Liver (tissue), 10 donors: ENCODE measurements at places on chromosomes 6 and 20. TPM values are rescaled to one million over a fixed set of nuclear protein-coding genes. Genes with fewer than 3 reads are reported as not detected.

Gene PXDC1
- total RNA-seq = 24.1 TPM

Gene NKX2-2
- total RNA-seq = not detected

DNA sequence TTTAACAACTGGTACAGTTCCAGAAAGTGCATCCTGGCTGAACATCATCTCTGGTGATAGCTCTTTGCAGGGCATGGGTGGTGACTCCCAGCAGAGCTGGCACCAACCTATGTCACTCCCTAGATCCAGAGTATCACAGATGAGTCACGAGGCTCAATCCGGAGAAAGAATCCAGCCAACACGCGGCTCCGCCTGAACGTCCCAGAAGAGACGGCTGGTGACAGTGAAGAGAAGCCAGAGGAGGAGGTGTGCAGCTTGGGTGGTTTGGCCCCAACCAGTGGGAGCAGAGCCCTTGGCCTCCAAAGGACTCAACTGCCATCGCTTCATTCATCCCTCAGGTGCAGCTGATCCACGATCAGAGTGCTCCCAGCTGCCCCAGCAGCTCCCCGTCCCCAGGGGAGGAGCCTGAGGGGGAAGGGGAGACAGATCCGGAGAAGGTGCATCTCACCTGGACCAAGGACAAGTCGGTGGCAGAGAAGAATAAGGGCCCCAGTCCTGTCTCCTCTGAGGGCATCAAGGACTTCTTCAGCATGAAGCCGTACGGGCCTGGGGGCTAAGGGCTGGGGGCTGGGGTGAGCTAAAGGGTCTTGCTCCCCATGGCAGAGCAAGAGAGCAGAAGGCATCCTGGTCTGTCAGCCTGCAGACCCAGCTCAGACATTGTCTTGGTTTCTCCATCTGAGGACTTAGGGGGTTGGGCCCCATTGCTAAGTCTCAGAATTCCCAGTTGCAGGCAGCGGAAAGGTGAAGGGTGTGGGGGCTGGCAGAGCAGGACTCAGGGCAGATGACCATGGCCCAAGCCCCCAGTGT is 27.2 kb downstream of the SLC12A5 start:
- no peak for DNase-seq
- no peaks in the 10 kb centered on the region for H3K36me3 ChIP-seq
- no peaks in the 10 kb centered on the region for H3K27me3 ChIP-seq
- H3K4me3 ChIP-seq = no peak overlapping the region
- H3K4me1 ChIP-seq = peaks cover 8% of the 10 kb centered on the region

DNA sequence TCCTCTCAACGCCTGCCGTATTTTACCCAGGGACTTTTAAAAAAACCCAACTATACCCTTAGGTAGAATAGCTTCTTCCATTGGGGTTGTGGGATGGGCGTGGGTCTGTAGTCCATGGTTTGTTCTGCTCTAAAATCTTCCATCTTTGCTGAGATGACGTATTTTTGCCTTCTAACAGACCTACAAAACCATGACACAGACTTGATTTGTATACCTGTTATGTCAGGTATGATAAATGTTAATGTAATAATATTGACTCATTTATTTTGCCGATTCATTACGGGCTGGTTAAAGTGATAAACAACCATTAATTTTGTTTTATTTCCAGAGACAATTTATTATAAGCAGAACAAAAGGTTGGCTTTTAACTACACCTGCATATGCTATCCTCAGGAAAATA is 48.7 kb downstream of the UST start:
- no peak overlapping the region for H3K27ac ChIP-seq
- DNase-seq = no peak
- H3K36me3 ChIP-seq = no peaks in the 10 kb centered on the region
- H3K4me1 ChIP-seq = no peaks in the 10 kb centered on the region
- H3K4me3 ChIP-seq = no peak overlapping the region
- H3K27me3 ChIP-seq = peaks cover under 1% of the 10 kb centered on the region

DNA sequence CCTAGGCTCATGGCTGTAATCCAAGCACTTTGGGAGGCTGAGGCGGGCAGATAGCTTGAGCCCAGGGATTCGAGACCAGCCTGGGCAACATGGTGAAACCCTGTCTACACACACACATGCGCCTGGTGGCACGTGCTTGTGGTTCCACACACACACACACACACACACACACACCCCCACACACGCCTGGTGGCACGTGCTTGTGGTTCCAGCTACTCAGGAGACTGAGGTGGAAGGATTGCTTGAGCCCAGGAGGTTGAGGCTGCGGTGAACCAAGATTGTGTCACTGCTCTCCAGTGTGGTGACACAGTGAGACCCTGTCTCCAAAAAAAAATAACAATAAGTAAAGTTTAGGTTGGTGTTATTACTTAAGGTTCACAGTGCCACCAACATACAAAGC is 165.8 kb downstream of the ZFAND3 start:
- H3K4me3 ChIP-seq = no peak overlapping the region
- no peaks in the 10 kb centered on the region for H3K36me3 ChIP-seq
- no peak for DNase-seq
- H3K27me3 ChIP-seq = no peaks in the 10 kb centered on the region
- H3K4me1 ChIP-seq = peaks cover 43% of the 10 kb centered on the region

- H3K4me3 ChIP-seq = no peak overlapping the region
- H3K4me1 ChIP-seq = no peaks in the 10 kb centered on the region
- H3K27ac ChIP-seq = no peak overlapping the region
- no peak for DNase-seq
- H3K36me3 ChIP-seq = no peaks in the 10 kb centered on the region
Observed at GRCh38 chr20:23032750-23033078, 2.4 kb upstream of the SSTR4 start.

DNA sequence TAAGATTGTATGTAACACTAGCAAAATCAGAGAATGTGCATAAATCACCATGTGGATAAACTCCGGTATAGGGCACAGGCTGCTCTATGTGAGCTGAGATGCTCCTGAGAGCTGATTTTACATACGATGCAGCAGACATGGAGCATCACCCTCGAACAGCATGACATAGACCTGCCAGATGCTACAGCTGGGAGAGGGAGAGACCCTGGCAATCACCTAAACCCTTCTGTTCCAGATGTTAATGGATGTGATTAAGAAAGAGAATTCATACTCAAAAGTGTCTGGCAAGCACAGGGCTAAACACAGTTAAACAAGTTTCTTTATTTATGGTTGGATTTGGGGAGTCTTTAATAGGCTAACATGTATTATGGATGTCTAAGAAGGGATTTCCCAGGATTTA is 157.0 kb downstream of the CLIC5 start:
- H3K27ac ChIP-seq = no peak overlapping the region
- H3K4me3 ChIP-seq = no peak overlapping the region
- DNase-seq = no peak
- no peaks in the 10 kb centered on the region for H3K36me3 ChIP-seq
- no peaks in the 10 kb centered on the region for H3K27me3 ChIP-seq

GRCh38 chr6:148235446-148235845 is 107.2 kb upstream of the SASH1 start:
- H3K27me3 ChIP-seq = no peaks in the 10 kb centered on the region
- DNase-seq = no peak
- H3K4me1 ChIP-seq = no peaks in the 10 kb centered on the region
- H3K4me3 ChIP-seq = no peak overlapping the region

GRCh38 chr6:89120371-89120770 is 2.5 kb upstream of the SRSF12 start:
- no peak for DNase-seq
- no peak overlapping the region for H3K27ac ChIP-seq
- no peak overlapping the region for H3K4me3 ChIP-seq
- H3K27me3 ChIP-seq = no peaks in the 10 kb centered on the region

DNA sequence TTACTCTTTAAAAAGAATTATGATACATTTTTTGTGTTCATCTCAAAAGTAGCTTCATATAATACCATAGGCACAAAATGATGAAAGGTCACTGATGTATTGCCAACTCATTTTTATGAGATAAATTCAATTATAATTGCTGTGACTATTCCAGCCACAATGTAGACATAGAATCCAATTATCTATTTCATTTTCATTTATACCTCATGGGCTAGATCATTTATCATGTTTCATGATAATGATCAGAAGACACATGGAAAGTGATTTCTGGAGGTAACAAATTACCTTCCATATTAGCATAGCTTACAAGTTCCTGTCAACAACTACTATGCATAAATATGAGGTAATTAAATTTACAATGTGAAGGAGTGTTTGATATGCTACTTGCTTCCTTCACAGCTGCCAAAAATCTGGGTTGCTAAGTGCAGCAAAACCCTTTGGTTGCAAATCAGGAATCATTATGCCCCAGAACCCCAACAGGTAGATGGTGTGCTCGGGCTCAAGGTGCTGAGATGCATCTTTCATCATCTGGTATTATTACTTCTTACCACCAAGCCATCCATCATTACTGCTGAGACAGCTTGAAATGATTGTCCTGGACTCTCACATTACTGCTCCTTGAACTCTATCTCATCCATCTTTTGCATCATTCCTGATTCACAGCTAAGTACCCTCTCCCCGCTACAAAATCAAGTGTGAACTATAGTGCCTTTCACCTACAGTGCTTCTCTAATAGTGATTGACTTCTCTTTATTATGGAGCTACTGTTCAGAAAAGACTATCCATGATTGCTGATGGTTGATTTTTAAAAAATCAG is 306.0 kb upstream of the THEMIS start:
- no peak overlapping the region for H3K4me3 ChIP-seq
- no peaks in the 10 kb centered on the region for H3K36me3 ChIP-seq
- no peak for DNase-seq

DNA sequence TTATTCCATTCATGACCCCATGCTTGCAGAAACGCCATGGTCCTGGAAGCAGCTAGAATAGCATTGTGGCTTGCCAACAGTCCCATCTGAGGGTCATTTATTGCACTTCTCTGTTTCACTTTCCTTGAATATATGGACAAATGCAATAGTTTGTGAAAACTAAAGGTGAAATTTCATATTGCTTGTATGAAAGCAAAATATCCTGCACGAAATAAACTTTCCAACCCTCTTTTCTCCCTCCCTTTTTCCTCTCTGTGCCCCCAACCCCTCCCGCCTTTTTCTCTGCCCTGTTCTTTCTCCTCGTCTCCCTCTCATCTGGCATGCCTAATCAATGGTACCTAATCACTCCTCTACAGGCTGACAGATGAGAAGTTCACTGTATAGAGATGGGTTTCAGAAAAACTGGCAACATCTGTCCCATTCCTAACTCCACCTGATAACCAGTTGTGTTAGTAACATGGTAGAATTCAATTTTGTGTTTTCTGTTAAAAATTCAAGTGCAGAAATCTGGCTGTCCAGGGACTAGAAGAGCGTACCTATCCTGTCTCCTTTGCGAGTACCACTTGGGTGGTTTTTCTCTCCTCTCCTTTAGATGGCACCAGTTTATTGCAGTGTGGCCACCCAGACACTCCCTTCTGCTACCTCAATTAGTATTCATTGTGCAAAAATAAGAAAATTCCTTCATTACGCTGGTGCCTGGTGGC is 198.6 kb downstream of the FOXA2 start:
- H3K27ac ChIP-seq = no peak overlapping the region
- peaks cover 3% of the 10 kb centered on the region for H3K4me1 ChIP-seq
- H3K36me3 ChIP-seq = no peaks in the 10 kb centered on the region
- DNase-seq = no peak
- no peak overlapping the region for H3K4me3 ChIP-seq
- H3K27me3 ChIP-seq = no peaks in the 10 kb centered on the region

DNA sequence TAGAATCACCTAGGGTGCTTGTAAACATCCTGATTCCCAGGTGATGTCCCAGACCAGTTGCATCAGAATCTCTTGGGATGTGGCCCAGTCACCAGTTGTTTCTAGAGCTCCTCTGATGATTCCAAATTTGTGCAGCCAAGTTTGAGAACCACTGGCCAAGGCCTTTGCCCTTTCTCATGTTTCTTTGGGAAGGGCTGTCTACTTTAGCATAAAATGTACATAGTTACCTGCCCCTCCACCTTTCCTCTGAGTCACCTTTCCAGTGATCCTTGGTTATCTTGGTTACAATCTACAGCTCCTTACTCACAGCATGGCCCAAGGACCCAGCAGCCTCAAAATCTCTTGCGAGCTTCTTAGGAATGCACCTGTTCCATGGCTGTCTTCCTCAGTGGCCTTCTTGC is 266.4 kb upstream of the PRND start:
- H3K36me3 ChIP-seq = no peaks in the 10 kb centered on the region
- H3K27ac ChIP-seq = no peak overlapping the region
- H3K4me1 ChIP-seq = no peaks in the 10 kb centered on the region
- no peak for DNase-seq
- no peaks in the 10 kb centered on the region for H3K27me3 ChIP-seq

- H3K4me1 ChIP-seq = no peaks in the 10 kb centered on the region
- H3K27me3 ChIP-seq = no peaks in the 10 kb centered on the region
- no peaks in the 10 kb centered on the region for H3K36me3 ChIP-seq
Observed at GRCh38 chr6:48141975-48142374, 31.0 kb upstream of the PTCHD4 start.

DNA sequence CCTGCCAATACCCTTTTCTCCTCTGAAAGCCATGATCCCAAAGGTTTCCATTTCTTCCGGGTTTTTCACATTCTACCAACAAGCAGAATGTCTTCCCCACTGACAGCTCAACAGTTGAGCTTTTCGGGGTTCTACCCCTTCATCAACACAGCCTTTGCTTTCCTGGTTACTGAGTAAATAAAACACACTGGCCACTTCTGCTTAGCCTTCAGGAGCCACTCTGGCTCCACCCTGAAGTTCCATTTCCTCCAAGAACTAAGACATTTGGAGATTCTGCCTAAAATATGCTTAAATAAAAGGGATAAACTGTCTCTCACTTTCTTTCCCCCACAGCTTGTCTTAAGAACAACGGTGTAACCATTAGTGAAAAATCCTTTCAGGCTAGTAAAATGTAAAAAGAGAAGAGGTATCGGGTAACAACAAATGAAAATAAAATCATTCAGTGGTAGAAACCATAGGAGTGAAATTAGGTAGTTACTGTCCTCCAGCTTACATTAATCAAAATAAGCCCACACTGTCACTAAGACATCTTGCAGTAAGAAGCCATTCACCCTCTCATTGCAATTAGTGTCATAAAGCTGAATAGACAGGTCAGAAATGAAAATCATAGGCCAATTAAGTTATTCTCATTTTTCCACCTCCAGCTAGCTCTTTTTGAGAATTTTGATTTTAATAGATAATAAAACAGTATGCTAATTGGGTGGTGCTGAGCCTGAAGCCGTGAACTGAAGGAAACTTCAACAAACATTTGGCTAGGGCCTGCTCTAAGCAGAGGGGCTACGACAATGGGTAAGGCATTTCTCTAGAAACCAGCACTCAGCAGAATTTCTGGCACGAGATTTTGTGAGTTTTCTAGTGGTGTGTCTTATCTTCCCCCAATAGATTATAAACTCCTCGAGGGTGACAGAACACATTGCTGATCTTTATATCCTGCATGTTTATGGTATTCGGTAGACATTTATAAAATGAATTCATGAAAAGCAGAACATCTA is 194.2 kb downstream of the KHDC1L start:
- H3K27me3 ChIP-seq = peaks cover 3% of the 10 kb centered on the region
- H3K27ac ChIP-seq = no peak overlapping the region
- no peak overlapping the region for H3K4me3 ChIP-seq
- H3K36me3 ChIP-seq = no peaks in the 10 kb centered on the region
- DNase-seq = no peak

DNA sequence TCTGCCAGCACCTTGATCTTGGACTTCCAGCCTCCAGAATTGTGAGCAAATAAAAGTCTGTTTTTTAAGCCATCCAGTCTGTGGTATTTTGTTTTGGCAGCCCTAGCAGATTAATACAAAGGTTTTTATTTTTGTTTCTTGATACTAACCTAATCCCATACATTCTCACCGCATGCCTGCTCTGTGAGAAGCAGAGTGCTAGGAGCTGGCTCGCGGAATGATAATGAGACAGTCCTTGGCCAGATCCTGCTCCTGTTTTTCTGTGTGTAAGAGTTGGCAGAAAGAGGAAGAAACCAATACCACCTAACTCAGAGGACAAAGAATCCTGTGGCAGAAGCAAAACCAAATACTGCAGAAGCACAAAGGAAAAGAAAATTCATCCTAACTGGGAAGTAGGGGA is 82.6 kb downstream of the KIF16B start:
- H3K4me3 ChIP-seq = no peak overlapping the region
